ENCODE measurements at places on chromosomes 2 and 18. TPM values are rescaled to one million over a fixed set of nuclear protein-coding genes. Genes with fewer than 3 reads are reported as not detected.

- no peak for DNase-seq
Measured at GRCh38 chr2:35099342-35099741, 1256.2 kb upstream of the CRIM1 start.

DNA sequence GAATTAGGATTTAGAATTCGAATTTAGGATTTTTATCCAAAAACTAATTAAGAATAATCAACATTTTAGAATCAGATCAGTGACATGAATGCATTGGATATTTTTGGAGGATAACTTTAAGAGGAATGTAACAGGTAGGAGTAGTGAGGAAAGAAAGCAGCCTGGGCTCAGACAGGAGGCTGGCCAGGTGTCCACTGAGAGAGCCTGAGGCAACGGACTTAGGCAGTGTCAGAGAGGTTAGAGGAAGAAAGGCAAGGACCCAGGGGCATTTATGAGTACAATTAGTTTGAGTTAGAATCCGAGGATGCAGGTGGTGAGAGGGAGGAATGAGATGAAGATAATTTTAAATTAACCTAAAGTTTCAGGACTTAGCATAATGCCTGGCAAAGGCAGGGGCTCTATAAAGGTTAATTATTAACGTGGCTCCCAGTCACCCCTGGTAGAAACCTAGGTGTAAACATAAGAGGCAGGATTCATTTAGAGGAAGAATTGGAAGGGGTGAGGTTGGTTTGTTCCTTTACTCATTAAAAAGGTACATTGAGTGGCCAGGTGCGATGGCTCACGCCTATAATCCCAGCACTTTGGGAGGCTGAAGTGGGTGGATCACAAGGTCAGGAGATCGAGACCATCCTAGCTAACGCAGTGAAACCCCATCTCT, 507.1 kb downstream of the TMEM182 start:
- DNase-seq: no peak

DNA sequence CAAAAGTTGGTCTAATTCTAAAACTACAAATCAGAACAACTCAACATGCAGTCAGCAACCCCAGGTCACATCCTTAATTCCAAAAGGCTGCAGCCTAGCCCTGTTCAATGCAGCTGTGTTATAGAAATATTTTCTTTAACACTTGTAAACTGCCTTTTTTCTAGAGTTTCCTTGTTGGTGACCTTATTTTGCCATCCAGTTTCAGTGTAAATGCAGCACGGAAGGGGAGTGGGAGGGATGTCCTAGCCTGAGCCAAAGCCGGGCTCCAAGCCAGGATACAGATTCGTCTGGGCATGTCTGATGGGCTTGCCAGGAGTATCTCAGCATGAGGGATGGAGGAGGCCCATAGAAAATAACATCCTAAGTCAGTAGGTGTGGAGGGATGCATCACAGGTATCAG, 17.7 kb upstream of the SP3 start:
- DNase-seq: no peak

- no peak for DNase-seq
Measured at GRCh38 chr18:46387441-46388131, 269.4 kb downstream of the LOXHD1 start.

DNA sequence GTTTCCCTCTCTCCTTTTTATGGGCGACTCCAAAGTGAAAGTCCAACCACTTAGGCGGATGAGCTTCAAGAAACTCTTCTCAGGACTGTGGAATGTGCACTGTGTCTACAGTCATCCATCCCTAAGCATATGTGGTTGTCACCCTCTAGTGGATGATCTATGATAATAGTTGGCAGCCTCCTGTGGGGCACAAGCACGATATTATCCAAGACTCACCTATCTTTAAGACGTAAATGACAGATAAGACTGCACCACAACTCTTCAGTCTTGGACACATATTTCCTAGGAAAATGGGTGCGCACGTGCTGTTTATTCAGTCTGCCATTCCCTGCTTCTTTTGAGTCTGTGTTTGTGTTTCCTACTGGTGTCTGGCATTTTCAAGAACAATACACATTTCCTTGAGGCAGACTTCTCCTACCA, 145.5 kb upstream of the CTAGE1 start:
- no peak for DNase-seq

UPP2 gene
- not detected for total RNA-seq
